Stimulated activated CD8-positive, alpha-beta memory T cell treated with anti-CD3 and anti-CD28 coated beads, Interleukin-2, amount 100 ng/mL, for 1 hour (primary cell): ENCODE measurements at places on chromosomes 11 and 22.

GRCh38 chr11:106276859-106277436, 199.5 kb downstream of the AASDHPPT start:
- DNase-seq: no peak

DNA sequence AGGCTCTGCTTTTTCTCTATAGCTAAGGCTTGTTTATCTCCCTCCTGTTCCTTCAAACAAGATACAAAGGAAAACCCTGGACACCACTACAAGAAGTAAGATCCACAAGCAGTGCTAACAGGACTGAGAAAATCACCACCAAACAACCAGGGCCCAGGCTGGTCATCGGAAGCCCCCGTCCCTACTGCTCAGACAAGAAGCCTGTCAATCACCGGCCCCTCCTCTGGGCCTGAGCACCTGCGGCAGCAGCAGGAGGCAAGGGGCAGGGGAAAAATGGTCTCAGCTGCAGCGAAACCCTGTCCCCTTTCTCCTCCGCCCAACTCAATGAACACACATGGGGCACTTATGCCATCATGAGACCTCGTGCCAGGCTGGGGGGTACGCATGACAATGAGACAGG, 155.2 kb downstream of the CEP164 start:
- DNase-seq: no peak

- no peak for DNase-seq
Observed at GRCh38 chr22:16819249-16819648, 6.0 kb downstream of the XKR3 start.

DNA sequence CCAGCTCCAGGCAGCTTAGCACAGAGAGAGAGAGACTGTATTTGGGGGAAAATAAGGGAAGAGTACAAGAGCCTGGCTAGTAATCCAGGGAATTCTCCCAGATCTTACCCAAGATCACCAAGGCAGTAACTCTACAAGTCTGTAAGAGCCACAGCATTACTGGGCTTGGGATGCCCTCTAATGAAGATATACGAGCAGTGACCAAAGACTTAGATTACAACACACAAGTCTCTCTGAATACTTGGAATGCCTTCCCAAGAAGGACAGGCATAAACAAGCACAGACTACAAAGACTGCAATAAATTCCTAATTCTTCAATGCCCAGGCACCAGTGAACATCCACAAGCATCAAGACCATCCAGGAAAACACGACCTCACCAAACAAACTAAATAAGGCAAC, 17.7 kb downstream of the DNAJC24 start:
- DNase-seq: no peak

DNA sequence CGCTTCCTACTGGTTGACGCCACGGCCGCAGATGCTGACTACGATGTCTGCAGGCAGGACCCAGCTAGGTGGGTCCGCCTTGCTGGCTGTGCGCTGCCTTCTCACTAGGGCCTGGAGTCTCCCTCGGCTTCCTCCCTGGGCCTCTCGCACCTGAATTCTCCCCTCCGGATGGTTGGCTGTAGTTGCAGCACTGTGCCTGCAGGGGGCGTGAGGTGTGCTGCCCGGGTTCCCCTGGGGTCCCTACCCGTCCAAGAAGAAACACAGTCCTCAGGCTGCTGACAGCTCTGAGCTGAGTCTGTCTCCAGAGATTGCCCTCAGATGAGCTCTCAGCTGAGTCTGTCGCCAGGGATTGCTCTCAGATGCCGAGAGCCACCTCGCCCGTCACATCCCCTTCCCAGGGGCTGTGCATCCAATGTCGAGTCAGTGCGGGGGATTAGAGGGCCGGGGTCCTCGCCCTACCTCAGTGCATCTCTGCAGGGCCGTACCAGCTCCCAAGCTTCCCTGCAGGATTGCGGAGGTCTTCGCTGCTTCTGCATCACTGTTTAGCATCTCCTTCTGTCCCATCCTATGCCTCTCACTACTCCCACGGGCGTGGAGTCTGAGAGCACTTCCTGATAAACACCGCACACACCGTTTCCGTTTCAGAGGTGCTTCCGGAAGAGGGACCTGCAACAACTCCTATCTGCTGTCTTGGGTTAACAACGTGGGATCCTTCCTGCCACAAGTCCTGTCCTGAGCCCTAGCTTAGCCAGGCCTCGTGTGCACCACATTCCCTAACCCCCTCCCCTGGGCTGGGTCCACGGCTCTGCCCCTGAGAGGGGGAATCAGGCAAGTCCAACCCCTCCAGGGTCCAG, 196.9 kb downstream of the CSNK2A3 start:
- DNase-seq: no peak

DNA sequence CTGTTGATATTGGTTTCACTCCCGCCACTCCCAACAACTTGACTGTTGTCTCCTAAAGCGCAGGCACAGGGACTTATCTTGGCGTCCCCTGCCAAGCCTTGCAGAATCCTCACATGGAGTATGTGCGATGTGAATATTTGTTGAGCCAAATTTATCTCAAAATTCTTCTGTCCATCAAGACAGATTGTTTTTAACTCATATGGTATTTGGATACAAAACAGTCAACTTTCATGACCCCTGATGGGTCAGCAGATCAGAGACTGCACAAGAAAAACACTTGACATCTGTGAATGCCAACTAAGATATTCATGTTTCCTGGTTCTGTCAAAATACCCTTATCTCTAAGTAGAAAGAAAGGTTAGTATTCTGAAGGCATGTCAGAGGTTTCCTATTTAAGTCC, 221.7 kb upstream of the BLID start:
- no peak for DNase-seq

DNA sequence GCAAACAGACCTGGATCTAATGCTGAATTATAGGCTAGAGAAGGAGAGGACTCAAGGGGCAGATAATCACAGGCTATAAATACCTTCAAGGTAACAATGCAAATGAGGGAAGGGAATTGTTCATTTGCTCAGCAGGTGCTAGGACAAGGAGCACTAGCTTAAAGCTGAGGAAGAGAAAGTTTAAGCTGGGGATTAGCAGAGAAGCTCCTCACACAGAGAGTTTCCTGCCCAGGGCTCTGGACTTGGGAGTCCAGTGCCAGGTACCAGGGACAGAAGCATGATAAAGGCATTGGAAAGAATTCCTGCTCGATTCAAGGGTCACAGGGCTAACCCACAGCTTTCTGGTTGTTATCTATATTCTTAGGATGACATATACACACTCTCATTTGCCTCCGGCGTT, 509.9 kb downstream of the NTM start:
- DNase-seq: no peak

DNA sequence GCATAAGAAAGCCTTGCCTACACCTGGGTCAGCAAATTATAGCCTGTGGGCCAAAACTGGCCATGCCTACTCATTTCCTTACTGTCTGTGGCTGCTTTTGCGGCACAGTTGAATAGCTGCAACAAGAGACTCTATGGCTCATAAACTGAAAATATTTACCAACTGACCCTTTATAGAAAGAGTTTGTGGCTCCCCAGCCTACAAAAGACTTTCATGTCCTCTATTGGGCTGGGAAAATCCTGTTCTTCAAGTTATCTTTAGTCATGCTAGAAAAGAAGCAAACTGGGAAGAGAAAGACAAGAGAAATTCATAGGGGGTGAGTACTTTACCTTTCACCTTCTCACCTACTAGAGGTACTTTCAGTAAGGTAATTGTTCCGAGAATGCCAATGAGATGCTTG, 175.1 kb downstream of the SWAP70 start:
- DNase-seq: no peak

DNA sequence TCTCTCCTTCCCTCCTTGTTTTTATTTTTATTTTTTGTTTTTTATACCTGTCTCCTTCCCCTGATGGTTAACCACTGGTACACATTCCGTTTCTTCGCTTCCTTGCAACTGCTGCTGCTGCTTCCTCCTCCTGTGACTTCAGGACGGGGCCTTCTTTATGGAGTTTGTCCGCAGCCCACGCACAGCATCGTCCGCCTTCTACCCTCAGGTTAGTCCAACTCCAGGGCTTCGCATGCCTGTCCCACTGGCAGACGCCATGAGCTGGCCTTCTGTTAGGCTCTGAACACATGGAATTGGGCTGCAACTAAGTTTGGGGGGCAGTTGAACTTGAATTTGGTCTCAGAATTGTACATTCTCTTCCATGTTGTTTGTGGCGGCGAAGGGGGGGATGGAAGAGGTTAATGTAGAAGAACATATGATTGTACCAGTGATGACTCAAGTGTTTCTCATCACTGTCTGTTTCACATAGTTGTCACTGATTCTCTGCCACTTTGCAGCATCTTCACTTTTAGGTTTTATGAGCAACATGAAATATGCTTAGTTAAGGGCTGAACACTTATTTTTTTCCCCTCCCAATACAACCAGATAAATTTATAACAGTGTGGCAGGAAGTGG, 83.0 kb upstream of the YWHAH start:
- no peak for DNase-seq

DNA sequence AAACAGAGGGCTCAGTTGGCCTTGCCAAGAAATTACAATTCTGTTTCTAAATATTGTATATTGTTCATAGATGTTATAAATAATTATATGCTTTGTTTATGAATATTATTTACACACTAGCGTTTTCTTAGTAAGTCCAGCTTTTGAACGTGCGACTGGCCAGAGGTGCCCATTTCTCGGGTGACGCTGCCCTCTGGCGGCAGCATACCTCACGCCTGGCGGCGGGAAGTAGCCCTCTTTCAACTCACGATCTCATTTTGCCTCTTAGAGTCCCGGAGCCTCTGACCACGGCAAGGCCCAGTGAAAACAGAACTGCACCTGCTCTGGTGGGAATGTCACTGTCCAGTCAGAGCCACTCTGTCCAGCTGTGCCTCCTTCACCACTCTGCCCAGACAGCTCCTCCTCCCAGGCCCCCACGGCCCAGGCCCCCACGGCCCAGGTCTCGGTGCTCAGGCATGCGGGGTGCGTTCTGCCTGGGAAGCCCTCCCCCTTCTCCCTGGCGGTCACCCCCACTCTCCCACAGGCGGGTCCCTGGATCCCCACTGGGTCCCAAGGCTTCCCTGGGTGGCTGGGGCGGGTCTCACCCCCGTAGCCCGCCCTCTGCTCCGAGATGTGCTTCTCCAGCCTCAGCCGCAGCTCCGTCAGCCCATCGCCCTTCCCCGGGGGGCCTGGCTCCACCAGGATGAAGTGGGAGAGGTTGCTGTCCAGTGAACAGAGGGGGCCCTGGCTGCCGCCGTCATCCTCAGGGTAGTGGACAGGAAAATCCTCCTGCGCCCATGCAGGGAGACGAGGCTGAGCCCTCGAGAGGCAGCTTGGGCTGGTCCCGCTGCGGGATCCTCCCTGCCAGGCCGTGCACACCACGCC, 19.3 kb downstream of the TSSC4 start:
- peak; percentile 37 for DNase-seq

DNA sequence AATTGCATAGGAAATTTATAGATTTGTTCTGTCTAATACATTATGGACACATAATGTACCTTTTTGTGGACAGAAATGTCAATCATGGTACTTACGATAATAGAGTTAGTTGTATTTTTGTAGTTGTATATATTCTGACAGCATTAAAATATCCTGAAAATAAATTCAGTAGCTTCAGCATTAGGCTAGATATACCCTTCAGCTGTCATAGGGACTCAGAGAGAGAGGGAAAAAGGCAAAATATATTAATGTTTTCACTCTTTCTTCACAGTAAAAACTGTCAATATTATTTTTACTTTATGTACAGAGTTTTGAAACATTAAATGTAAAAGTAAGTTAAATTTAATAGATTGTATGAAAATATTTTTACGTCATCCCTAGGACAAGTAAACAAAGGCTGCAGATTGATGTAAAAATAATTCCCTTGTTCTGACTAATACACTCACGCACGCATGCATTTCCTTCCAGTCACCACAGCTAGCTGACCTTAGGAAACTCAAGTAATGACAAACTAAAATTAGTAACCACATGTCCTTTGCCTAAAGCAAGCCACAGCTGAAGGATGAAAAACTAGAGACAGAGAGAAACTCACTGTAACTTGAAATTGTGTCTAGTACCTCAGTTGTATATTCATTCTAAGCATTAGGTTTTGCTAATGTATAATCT, 104.7 kb upstream of the CARD18 start:
- no peak for DNase-seq

DNA sequence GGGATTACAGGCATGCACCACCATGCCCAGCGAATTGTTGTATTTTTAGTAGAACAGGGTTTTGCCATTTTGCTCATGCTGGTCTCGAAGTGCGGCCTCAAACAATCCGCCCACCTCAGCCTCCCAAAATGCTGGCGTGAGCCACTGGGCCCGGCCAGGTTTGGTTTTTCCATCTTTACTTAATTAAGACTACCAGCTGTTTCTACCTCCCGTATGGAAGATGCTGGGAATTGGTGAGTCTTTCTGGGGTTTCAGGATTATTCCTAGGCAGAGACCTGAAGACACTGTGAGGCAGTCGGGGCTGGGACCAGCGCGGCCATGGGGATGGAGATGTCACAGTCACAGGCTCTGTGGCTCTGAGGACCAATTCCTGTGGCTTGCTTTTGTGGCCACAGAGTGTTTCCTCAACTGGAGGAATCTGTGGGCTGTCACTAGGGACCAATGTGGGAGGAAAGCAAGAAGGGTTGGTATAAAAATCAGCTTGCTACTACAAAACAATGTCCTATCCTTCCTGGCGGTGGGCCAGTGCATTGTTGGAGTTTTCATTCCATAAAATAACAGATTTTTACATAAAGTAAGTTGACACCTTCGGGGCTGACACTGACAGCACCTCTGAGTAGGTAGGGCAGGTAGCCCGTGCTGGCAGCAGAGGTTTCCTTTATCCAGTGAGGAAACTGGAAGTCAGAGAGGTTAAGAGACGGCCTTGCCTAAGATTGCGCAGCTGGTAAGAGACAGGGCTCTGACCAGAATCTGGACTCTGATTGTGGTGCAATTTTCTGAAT, 8.4 kb upstream of the FTH1 start:
- DNase-seq: no peak

DNA sequence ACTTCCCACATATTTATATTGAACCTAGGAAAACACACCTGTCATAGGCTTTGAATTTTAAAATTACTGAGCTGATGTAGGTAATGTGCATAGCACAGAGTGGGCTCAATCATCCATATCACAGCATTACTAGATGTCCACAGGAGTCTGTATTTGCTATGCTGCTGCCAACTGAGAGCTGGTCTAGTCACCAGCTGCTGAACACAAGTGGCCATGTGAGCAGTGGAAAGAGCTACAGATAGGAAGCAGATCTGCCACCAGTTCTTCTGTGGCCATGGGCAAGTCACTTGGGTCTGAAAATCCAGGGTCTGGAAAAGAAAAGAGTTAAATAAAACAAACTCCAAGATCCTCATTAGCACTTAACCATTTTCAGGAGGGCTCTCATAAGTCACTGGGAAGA, 91.8 kb downstream of the APIP start:
- DNase-seq: no peak

DNA sequence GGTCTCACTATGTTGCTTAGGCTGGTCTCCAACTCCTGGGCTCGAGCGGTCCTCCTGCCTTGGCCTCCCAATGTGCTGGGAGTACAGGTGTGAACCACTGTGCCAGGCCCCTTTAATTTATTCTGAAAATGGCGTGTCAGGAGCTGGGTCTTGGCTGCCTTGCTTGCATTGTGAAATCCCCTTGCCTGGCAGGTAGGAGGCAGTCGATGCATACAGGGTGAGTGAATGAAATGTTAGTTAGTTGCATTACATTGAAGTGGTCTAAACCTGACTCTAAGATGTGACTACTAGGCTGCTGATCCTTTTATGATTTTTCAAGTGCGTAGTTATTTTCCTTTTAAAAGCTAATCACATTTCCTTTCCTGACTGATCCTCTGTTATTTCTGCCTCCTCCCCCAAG, 42.9 kb downstream of the PARVB start:
- DNase-seq: no peak
